IMR-90 (cell line): ENCODE measurements at places on chromosomes 16 and 17.

DNA sequence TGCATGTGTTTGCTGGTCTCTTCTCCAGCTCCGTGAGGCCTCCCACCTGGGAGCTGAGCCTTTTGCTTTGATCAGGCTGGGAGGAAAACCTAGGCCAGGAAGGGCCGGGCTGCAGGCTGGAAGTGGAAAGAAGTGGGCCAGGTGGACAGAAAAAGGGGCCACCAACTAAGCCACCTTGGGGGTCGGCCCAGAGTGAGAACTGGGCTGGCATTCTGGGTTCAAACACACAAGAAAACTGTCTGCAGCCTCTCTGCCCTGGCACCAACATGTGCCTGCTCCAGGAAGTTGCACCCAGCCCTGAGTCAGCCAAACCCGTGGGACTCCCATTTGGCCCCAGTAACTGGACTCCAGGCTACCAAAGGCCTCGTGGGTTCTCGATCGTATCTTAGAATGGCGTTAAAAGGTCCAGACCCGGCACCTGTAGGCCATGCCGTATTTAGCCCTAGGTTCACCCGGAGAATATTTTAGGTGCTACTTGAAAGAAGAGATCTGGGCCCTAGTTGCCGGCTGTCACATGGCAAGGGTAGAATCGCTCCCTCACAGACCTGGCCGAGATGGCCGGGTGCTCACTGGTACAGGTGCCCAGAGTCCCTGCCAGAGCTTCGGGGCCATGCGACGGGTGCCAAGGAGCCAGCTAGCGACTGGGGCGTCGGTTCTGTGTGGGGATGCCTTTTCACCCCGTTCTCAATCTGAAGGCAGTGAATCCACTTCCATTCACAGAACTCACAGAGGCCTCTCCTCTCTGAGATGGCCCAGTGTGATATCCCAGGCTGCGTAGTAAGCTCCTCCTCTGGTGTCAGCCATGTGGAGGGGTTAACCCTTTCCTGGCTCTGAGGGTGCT, 236.6 kb downstream of the MRTFB start:
- no peak for DNase-seq

GRCh38 chr17:37069087-37069486, 120.3 kb downstream of the AATF start:
- DNase-seq, result no peak

DNA sequence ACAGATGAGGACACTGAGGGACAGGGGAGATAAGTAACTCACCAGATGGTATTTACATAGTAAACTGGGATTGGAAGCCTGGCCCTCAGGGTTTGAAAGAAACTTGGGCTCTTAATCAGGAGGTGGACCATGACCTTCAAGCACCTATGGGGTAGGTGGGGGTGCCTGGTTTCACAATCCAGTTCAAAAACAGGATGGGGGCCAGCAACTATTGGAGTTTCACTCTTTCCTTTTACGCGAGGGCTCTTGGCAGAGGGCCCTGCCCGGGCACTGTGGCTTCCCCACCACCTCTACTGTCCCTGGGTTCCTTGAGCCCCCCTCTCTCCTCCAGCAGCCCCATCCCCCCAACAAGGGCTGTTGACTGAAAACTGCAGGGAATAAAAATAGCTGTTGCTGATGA, 11.3 kb upstream of the PRR29 start:
- DNase-seq, result no peak

GRCh38 chr17:6244253-6244652, 174.1 kb downstream of the WSCD1 start:
- no peak for DNase-seq

GRCh38 chr16:12084436-12084835, 107.9 kb downstream of the SNX29 start:
- DNase-seq, result no peak

- DNase-seq, result no peak
Measured at GRCh38 chr17:14539801-14540200, 238.9 kb downstream of the HS3ST3B1 start.
